ENCODE measurements at places on chromosomes 4 and X. TPM values are rescaled to one million over a fixed set of nuclear protein-coding genes. Genes with fewer than 3 reads are reported as not detected.

The NLGN4X gene
- total RNA-seq, result not detected

The TCEAL2 gene
- 0.09 TPM for total RNA-seq

The FAM47A gene
- total RNA-seq, result not detected

The SLITRK2 gene
- not detected for total RNA-seq

All from airway epithelial cell (primary cell).